ENCODE measurements at places on chromosomes 11 and 22.

- no peak for DNase-seq
Measured at GRCh38 chr22:43482318-43482625, 70.5 kb downstream of the MPPED1 start.

- no peak for DNase-seq
Measured at GRCh38 chr11:134711588-134711987, 299.5 kb upstream of the B3GAT1 start.

DNA sequence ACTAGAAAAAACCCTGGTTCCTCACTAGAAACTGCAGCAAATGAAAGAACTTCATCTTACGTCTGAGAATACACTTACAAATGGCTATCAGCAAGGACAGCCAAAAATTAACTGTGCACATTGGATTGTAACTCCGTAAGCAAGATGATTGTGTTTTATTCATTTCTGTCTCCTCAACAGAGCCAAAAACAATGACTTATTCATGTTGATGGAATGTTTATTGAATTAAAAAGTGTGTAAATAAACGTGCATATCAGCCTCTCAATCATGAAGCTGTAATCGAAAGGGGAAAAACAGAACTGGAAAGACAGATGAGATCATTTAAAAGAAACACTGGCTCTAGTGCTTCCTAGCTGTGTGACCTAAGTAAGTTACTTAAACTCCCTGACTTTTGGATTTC, 307.5 kb upstream of the ZC3H12C start:
- DNase-seq = no peak

- no peak for DNase-seq
Measured at GRCh38 chr11:85052636-85053035, 574.5 kb downstream of the DLG2 start.

- DNase-seq = peak; percentile 80
Measured at GRCh38 chr11:123429913-123430720, at the start of gene GRAMD1B. Gene GRAMD1B (plus strand): TSS chr11:123430269. CDS start chr11:123430793, 524 bp downstream.

DNA sequence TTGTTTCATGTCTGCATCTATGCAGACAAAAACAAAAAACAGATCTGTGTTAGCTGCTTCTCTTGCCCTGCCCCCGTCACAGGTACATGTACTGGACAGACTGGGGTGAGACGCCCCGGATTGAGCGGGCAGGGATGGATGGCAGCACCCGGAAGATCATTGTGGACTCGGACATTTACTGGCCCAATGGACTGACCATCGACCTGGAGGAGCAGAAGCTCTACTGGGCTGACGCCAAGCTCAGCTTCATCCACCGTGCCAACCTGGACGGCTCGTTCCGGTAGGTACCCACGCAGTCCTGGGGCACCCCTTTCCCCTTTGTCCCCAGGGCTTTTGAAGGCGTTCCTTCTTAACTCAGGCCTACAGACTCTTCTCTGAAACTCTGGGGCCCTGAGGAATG, 45.2 kb downstream of the LRP5 start:
- DNase-seq = no peak

- no peak for DNase-seq
Measured at GRCh38 chr11:17798253-17798652, 63.7 kb downstream of the KCNC1 start.

All from Right ventricle myocardium inferior (tissue), 1 donor.